ENCODE measurements at places on chromosomes 11 and 22.

DNA sequence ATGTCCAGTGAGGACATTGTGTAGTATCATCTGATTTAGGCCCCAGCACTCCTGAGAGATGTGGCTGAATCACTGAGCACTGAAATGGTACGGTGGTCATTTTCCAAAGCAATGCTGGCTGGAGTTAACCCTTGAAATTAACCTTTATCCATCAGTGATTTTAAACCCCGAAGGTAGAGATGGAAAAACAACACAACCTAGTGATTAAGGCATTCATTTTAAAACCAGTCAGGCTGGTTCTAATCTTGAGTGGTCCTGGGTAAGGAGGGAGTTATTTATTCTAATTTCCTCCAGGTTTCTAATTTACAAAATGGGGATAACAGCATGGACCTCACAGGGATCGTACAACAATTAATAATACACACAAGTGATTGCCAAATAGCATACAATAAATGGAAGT lies 6.6 kb upstream of the CSNK2A3 start:
- no peak for DNase-seq

DNA sequence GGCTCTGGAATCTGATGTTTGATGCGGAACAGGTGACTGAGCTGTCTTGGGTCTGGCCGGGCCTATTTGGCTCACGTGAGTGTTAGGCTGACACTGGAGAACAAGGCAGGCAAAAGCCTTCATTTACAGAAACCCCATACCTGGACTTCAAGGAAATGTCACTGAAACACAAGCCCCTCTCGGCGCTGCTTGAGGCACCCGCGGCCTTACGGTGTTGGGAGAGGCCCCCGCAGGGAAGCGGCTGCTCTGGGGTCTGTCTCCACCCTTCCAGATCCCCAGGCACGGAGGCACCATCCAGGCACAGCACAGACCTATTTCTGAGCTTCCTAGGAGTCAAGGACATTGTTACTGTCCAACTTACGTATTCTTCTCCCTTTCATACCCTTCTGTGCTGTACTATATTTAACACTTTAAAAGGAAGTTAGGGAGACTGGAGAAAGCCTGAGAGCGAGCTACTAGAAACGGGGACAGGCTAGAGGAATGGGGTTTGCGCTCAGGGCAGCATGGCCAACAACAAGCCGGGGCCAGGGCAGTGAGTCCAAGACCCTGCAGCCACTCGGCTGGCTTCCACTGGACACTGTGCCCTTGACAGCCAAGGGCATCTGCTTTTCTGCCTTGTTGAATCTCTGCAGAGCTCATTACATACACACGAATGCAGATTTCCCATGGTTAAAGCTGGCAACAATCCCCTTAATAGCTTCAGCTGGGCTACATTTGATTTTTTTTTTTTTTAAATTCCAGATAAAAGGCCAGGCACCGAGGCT lies 23.8 kb downstream of the DRD4 start:
- DNase-seq, result no peak

- no peak for DNase-seq
Measured at GRCh38 chr11:83205608-83206185, 12.2 kb downstream of the ANKRD42 start.

DNA sequence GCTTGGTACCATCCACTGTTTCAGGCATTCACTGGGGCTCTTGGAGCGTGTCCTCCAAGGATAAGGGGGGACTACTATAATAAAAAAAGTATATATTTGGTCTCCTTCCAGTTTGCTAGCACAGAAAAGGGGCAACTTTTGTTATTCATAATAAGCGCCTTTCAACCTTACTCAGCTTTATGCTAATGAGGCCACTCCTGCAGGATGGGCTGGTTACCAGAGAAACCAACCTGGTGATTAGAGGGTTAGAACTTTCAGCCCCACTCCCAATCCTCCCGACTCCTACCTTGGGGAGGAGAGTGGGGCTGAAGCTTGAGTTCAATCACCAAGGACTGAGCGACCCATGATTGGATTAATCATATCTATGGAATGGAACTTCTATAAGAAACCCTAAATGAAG lies 31.8 kb downstream of the PPFIBP2 start:
- no peak for DNase-seq

DNA sequence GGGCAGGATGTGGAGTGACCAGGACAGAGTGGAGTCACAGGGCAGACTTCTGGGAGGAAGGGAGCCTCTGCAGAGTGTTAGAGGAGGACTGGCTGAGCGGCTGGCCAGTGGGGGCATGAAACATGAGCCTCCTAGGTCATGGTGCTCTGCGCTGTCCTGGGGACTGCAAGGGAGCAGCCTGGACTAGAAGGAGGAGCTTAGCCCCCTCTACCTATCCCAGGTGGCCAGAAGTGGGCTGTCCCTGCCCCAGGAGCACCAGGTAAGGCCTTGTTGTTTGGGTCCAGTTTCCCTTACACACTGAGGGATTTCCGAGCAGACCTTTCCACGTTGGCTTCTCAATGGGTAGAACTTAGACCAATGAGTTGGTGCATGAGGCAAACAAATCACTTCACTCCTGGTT lies 7.4 kb downstream of the PKNOX2 start:
- DNase-seq, result no peak

DNA sequence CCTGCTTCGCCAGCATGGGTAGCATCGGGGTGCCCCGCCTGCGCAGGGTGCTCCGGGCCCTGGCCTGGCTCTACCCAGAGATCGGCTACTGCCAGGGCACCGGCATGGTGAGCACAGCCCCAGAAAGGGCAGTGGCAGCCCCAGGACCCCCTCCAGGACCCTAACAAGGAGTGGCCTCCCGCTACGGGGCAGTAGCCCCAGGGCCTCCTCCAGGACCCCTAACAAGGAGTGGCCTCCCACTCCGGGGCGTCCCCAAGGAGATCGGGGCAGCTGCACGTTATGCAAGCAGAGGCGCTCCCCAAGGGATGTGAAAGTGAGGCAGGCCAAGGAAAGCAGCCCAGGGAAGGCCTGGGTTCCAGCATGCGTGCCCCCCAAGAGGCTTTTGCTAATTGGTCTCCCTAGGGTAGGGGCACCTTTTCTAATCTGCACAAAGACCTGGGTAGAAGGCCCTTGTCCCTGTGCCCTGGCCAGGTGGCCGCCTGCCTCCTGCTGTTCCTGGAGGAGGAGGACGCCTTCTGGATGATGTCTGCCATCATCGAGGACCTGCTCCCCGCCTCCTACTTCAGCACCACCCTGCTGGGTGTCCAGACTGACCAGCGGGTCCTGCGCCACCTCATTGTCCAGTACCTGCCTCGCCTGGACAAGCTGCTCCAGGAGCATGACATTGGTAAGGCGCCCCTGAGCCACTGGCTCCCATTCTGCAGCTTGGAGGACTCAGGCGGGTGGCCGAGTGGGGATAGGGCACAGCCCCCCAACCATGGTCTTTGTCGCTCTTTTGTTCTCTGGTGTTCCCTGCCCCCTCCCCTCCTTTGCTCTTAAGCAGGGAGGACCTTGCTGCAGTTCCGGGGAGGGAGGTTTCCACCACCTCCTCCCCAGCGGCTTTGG lies 35.0 kb downstream of the SGSM3 start:
- DNase-seq, result no peak

DNA sequence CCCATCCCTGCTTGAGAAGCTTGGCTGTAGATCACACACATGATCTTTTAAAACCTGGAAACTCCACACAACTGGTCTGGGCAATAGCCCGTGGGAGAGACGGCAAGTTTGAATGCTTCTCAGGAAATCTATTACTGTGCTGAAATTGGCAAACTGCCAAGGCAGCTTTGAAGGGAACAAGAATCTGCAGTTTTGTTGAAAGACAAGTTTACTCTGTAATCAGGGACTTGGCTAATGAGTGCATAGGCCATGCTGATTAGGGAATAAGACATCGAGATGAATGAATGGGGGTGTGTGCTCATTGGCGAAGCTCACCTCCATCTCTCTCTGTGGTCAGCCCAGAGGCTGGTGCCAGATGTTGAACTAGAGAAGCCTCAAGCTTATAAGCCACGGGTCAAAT lies 218.8 kb downstream of the HIPK3 start:
- DNase-seq, result no peak

DNA sequence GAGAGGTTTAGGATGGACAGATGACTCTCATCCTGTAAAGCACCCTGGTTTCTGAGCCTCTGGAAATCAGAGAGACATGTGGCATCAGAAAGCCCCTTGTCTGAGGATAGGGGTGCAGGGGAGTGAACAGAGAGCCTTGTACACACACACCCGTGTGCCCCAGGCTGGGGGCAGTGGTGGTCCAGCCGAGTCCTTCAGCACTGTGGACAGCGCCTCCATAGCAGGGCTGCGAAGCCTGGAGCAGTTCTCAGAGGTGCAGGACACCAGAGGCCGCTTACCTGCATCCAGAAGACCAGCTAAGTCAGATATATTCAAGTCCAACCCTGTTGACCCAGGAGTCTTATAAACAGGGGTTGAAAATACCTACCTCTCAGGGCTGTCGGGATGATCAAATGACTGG lies 11.5 kb upstream of the IGSF9B start:
- DNase-seq, result no peak

DNA sequence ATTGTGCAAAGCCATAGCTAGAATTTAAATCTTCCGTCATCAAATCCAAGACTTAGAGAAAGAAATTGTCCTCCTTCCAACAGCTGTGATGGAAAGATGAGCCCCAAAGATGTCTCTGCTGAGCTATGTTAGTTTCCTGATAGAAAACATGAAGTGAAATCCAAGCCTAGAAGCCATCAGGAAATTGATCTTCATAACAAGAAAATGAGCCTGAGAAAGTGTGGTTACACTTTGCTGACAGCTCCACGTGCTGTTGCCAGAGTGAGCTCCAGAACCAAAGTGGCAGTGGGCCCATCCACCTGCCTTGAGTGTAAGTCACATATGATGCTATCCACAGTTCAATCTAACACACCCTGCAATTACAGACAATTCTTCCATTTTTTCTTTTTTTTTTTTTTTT lies 58.0 kb upstream of the UBASH3B start:
- no peak for DNase-seq

GRCh38 chr11:96054870-96055705 lies 131.2 kb upstream of the MTMR2 start:
- no peak for DNase-seq

- no peak for DNase-seq
Measured at GRCh38 chr11:90564531-90564930, 341.7 kb upstream of the CHORDC1 start.

- DNase-seq, result no peak
Measured at GRCh38 chr11:13388741-13389140, 74.3 kb downstream of the BTBD10 start.

- DNase-seq, result no peak
Measured at GRCh38 chr11:68659158-68659921, 25.0 kb upstream of the GAL start.

GRCh38 chr11:36073411-36074203 lies 129.7 kb downstream of the LDLRAD3 start:
- no peak for DNase-seq

DNA sequence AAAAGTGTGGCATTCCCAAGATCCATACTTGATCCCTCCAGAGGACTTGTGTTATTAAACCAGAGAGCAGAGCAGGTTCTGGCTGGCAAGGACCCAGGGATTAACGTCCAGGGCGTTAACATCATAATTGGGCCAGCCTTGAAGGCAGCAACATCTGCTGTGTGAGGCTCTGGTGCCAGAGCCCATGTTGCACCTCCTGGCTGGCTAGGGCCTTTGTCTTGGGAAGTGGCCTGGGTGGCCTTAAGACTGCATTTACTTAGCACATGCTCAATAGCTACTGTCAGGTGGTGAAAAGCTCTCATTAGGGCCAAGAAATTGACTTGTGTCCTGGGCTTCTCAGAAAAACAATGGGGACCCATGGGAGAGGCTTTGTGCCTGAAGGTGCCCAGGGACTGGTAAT lies 66.6 kb downstream of the CACNG2 start:
- no peak for DNase-seq

- no peak for DNase-seq
Measured at GRCh38 chr11:97296301-97296700, 906.5 kb downstream of the JRKL start.

- DNase-seq, result no peak
Measured at GRCh38 chr11:66183494-66184048, 84.9 kb upstream of the RAB1B start.

GRCh38 chr22:42901790-42902508 lies 44.9 kb upstream of the ARFGAP3 start:
- no peak for DNase-seq

DNA sequence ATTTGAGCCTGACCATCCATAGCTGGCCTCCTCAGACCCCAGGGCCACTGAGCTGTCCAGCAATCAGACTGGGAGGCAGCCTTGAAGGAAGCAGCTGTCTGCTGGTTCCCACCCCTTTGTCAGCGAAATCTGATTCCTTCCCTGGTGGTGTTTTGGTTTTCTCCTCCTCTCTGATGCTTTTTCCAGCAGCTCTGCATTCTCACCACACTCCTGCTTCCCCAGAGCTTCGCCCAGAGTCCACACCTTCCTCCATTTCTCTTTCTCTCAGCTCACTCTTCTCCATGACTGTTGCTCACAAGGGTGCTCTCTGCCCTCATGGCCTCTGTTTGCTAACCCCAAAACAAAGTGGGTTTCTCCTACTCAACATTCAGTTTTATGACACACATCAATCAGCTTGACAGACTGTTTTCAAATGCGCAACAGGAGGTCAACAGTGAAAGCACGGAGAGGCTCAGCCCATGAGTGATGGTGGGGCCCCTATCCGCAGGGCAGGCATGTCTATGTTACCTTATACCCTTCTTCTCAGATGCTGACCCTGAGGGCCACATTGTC lies 130.6 kb upstream of the MTNR1B start:
- no peak for DNase-seq

DNA sequence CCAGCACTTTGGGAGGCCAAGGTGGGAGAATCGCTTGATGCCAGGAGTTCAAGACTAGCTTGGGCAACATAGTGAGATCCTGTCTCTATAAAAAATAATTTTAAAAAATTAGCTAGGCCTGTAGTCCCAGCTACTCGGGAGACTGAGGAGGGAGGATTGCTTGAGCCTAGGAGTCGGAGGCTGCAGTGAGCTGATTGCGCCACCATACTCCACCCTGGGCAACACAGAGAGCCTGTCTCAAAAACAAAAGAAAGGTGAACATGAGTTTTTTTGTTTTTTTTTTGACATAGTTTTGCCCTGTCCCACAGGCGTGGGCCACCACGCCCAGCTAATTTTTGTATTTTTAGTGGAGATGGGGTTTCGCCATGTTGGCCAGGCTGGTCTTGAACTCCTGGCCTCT lies 17.6 kb downstream of the MED15 start:
- no peak for DNase-seq

GRCh38 chr11:62645946-62646824 lies at the start of gene GANAB:
GANAB (minus strand) TSS chr11:62646613; CDS start chr11:62646599, 14 bp downstream.
- DNase-seq, result peak; percentile 90

- DNase-seq, result no peak
Measured at GRCh38 chr11:27075192-27075591, 34.6 kb downstream of the BBOX1 start.

GRCh38 chr11:95330302-95330701 lies 99.3 kb upstream of the SESN3 start:
- no peak for DNase-seq

Data from stimulated activated effector memory CD8-positive, alpha-beta T cell treated with anti-CD3 and anti-CD28 coated beads, Interleukin-12 subunit alpha, Interleukin-12 subunit beta, amount 100 ng/mL, for 72 hours (primary cell).